Activated CD4-positive, alpha-beta T cell treated with anti-CD3 and anti-CD28 coated beads, Interleukin-2, amount 10 ng/mL, durations not matched to agents 7 days and 5 days (primary cell): ENCODE measurements at places on chromosomes 7 and 10. TPM values are rescaled to one million over a fixed set of nuclear protein-coding genes. Genes with fewer than 3 reads are reported as not detected.
A peak's percentile ranks its signal among the peaks of the same experiment; 100 is the strongest.

DNA sequence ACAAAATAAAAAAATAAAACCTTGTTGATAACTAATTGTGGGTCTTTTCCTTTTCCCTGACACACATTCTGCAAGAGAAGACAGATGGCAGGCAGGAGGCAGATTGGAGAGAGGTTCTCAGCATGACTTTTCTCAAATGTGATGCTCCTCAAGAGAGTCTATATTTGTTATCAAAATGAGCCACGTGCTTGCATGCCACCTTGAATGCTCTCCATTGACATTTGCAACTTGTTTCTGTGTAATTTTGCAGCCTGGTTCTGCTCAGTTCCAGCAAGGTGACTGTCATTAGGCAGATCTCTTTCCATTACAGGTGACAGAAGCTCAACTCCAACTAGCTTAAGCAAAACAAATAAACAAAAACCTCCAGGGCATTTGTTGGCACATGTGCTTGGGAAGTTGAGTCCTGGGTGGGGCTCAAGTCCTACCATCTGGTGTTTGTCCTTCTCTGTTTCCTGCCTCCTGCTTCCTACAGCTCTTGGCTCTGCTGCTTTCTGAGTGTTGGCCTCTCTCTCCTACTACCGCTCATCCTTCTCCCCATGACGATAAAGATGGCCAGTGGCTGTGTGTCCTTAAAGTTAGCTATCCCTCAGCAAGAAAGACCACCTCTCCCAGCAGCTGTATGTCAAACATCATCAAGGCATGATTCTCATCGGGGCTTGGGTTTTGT lies 56.7 kb downstream of the GRK5 start:
- DNase-seq = no peak

DNA sequence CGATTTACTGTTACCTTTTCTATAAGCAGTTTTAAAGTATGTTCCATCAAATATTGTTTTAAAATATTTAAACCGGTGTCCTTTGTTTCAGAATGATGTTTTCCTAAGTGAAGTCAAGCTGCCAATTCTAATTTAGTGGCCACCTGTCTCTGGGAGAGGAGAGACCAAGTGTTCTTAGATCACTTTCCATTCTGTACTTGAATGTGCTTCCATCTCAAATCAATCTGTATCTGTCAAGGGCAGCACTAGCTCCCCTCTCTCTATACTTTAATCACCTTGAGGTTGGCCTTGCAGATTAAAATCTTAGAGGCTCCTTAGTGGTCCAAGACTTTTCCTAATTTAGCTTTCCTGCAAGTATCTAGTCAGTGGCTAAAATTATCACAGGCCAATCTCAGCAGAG lies 49.6 kb downstream of the LGI1 start:
- DNase-seq = no peak

The CABCOCO1 gene
- not detected for total RNA-seq

GRCh38 chr10:93915598-93915997 lies 21.8 kb downstream of the SLC35G1 start:
- no peak for DNase-seq

GRCh38 chr10:8331387-8331786 lies 276.9 kb downstream of the GATA3 start:
- peak; percentile 18 for DNase-seq

- DNase-seq = no peak
Observed at GRCh38 chr10:51876503-51876902, 177.1 kb upstream of the CSTF2T start.

GRCh38 chr7:43764807-43765491 lies 6.5 kb downstream of the BLVRA start:
- DNase-seq = no peak

The PNLIPRP2 gene
- not detected for total RNA-seq

The CPA2 gene
- total RNA-seq = not detected

DNA sequence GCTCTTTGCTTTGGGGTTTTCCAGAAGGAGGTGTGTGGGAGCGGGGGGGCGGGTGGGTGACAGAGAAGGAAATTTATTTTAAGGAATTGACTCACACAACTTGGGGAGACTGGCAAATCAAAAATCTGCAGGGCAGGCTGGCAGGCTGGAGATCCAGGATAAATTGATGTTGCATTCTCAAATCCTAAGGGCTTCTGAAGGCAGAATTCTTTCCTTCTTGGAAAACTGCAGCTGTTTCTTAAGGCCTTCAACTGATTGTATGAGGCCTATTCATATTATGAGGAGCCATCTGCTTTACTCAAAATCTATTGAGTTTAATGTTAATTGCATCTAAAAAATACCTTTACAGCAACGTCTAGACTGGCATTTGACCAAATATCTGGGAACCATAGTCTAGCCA lies 1528.8 kb upstream of the LRRTM3 start:
- no peak for DNase-seq

- DNase-seq = no peak
Observed at GRCh38 chr10:102460836-102461186, 9.5 kb upstream of the C10orf95 start.

DNA sequence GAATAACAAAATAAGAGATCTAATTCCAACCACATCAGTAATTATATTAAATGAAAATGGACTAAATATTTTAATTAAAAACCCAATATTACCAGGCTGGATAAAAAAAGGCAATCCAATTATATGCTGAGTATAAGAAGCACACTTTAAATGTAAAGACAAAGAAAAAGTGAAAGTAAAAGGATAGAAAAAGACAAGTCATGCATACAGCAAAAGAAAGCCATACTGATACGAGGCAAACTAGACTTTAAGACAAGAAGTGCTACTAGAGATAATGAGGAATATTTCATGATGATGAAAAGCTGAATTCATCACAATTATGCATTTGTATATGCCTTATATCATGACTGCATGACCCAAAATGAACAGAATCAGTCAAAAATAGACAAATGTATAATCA lies 628.6 kb downstream of the PHTF2 start:
- no peak for DNase-seq

- no peak for DNase-seq
Observed at GRCh38 chr7:115679976-115680375, 350.6 kb downstream of the TFEC start.

- no peak for DNase-seq
Observed at GRCh38 chr7:69311489-69311888, 286.8 kb upstream of the AUTS2 start.

GRCh38 chr10:85921789-85922188 lies 444.8 kb downstream of the GRID1 start:
- no peak for DNase-seq

The SEMA3E gene
- total RNA-seq = not detected

DNA sequence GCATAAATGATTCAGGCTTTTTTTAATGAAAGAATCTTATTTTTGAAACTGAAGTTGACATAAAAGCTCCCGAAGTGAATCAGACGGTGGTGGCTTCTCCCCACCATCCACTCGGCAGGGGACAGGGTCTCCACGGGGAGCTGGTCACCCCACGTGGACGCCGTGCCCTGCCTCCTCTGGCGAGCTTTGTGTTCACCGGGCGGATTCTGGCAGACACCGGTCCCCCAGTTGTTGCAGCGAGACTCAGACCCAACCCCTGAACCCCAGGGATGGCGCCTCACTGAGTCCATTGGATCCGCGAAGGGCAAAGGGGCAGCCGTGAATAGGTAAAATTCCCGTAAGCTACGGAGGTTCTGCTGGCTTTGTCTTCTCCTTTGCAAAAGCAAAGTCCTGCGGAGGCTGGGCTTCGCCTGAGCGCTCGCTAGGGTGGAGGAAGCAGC lies 38.4 kb downstream of the PTPRN2 start:
- DNase-seq = no peak

GRCh38 chr10:43255634-43256431 lies 11.0 kb downstream of the RASGEF1A start:
- peak; percentile 61 for DNase-seq

The SORCS1 gene
- not detected for total RNA-seq

GRCh38 chr7:84331616-84332015 lies 137.0 kb upstream of the SEMA3A start:
- DNase-seq = no peak

DNA sequence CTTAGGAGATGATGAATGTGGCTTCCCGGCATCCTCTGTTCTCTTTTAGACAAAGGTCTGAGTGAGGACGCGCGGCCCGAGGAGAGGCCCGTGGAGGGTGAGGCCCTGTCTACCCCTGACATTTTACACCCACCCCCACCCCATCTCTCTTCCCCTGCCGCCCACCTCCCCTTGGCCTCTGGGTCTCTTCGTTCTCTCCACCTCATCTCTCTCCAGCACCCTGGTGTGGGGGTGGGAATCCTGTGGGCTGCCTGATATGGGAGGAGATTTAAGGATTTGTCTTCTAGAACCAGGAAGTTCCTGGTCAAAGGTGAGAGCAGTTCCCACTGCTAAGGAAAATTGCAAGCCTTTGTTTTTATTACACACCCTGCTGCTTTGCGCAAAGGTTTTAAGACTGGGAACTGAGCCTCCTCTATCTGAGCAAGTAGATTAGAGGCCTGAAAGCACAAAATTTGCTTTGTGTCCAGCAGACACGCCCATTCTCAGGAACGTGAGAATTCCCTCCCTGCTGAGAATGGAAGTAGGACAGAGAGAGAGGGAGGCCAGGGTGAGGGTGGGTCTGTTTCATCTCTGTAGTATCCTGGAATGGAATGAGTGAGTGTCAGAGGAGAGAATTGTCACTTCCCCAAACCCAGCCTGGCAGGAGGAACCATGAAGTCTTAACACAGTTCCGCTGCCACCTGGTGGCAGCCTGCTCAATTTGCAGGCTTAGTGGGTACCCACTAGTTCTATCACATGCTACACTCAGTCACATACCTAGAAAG lies 91.2 kb downstream of the GTF2IRD1 start:
- DNase-seq = peak; percentile 12

GRCh38 chr10:79994556-79994955 lies 45.7 kb upstream of the SFTPD start:
- no peak for DNase-seq

The SEC31B gene
- total RNA-seq = 202 TPM

The CALML3 gene
- not detected for total RNA-seq

DNA sequence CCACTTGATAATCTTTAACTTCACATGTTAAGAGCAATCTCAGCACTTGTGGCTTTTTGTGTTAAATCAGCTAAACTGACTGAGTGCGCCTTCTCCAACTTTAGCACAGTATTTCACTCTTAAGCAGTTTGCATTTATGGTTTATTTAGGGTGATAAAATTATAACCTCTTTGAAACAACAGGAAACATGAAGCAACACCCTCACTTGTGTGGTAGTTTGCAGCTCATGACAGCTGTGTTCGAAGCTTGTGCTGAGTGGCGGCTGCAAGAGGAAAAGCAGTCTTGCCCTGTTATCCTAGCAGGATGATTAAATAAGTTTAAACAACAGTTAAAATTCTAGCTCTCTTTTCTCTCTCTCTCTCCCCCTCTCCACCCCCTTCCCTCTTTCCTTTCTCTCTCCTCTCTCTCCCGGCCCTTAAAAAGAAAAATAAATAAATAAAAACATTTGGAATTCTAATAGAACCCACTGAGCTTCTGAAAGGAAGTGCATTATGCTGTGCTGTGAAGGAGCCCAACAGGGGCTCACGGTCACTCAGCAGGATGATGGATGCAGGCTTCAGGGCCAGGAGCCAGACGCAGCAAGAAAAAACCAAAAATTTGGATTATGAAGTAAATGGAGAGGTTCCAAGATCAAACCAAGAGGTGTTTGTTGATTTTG lies 25.2 kb downstream of the OGDH start:
- DNase-seq = peak; percentile 53

The LRRD1 gene
- not detected for total RNA-seq

GRCh38 chr7:159109653-159110035 lies 35.0 kb downstream of the VIPR2 start:
- no peak for DNase-seq

GRCh38 chr7:77747178-77747577 lies 50.9 kb downstream of the RSBN1L start:
- no peak for DNase-seq

DNA sequence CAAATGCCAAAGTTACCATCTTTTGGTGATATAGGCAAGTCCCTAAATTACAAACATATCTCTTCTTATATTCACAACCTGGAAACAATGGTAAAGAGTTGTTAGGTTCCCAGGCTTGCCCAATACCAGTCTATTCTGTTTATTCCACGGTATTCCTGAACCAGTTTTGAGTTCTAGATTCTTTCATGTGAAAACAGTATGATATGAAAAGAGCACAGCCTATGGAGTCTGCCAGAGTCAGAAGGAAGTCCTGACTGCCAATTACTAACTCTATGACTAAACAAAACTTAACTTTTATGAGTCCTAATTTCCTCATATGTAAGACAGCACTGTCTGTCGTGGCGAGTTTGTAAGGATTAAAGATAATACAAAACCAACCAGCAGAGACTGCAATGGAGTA lies 5.6 kb downstream of the ABI1 start:
- no peak for DNase-seq

DNA sequence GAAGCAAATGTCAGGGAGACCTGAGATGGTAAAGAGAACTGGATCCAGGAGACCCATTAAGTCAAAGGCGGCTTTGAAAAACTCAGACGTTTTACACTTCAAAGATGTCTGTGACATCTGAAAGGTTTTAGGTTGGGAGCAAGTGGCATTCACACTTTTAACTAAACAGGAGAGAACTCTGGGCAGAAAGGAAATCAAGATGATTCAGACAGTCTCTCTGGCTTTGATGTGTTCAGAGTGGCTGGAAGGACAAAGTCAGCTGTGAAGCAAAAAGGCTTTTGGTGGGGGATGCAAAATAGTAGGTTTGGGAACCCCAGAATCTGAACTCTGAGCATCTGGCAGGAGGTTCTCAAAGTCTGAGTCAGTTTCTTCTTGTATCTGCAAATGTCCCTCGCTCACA lies 66.6 kb downstream of the PRKCQ start:
- peak; percentile 18 for DNase-seq

- DNase-seq = no peak
Observed at GRCh38 chr10:95229724-95230627, 35.9 kb downstream of the ACSM6 start.

The ANTXRL gene
- total RNA-seq = 0.57 TPM

- no peak for DNase-seq
Observed at GRCh38 chr7:86339051-86339450, 304.7 kb upstream of the GRM3 start.

GRCh38 chr10:128147064-128147463 lies 20.8 kb upstream of the MKI67 start:
- DNase-seq = no peak

The EMX2 gene
- not detected for total RNA-seq

- no peak for DNase-seq
Observed at GRCh38 chr10:33087152-33087551, 129.1 kb upstream of the ITGB1 start.

DNA sequence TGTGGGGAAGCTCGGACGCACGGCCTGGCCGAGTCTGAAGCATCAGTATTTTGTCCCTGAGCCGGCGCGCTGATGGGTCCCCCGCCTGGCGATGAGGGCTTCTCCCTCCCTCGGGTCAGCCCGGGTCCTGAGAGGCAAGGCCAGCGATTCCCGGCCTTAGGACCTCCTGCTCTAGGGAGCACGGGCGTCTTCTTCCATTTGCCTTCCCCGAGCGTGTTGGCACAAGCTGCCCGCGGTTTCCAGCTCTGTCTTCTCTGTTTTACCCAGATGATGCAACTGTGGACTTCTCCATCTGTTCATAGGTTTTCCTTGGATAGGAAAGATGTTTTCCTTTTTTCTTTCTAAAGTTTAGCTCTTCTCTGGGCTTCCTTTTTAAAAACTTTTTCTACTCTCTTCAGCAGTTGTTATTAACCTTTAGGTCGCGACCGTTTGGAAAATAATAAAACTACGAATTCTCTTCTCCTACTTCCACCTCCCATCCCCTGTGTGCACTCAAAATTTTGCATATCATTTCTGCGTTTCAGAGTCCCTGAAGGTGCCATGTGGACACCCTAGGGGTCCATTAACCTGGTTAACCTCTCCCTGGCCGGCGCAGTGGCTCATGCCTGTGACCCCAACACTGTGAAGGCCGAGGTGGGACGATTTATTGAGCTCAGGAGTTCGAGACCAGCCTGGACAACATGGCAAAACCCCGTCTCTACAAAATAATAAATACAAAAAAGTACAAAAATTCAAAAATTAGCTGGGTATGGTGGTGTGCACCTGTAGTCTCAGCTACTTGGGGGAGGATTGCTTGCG lies 1.4 kb upstream of the SLC25A28 start:
- no peak for DNase-seq

The HNRNPH3 gene
- total RNA-seq = 117 TPM

The RET gene
- total RNA-seq = 0.10 TPM
